ENCODE measurements at places on chromosomes 1 and 21.

DNA sequence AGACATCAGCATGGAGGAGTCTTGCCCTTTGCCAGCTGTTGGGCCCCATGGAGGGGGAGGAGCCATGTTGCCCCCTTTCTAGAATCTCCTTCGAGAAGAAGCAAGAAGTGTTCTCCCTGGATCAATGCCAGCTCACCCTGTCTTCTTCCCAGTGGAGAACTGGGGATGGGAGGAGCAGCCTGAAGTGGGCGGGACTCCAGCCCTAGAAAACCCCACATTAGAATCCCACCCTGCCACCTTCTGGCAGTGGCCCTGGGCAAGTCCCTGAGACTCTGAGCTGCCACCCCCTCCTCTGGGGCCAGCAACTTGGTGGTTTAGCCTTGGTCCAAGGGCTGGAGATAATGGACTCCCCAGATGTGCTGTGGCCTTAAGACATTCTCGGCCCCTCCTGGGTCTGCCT lies 51.7 kb downstream of the PAX7 start:
- no peak for DNase-seq

DNA sequence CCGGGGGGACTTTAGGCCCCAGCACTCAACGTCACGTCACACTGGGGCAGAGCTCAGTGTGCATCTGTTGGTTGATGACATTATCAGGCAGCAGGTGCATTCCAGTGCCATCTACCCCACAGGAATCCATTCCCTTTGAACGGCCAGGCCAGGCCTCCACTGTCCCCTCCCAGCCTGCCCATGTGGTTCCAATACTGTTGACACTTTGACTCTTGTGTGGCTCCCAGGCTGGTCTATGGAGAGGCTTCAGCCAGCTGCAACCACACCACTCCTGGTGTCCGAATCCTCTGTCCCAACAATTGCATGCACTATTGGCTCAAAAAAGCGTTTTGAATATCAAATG lies 92.0 kb upstream of the SIM2 start:
- no peak for DNase-seq

GRCh38 chr1:173295391-173295790 lies 88.3 kb upstream of the TNFSF4 start:
- no peak for DNase-seq

GRCh38 chr1:106910798-106911197 lies 145.7 kb upstream of the PRMT6 start:
- DNase-seq, result no peak

DNA sequence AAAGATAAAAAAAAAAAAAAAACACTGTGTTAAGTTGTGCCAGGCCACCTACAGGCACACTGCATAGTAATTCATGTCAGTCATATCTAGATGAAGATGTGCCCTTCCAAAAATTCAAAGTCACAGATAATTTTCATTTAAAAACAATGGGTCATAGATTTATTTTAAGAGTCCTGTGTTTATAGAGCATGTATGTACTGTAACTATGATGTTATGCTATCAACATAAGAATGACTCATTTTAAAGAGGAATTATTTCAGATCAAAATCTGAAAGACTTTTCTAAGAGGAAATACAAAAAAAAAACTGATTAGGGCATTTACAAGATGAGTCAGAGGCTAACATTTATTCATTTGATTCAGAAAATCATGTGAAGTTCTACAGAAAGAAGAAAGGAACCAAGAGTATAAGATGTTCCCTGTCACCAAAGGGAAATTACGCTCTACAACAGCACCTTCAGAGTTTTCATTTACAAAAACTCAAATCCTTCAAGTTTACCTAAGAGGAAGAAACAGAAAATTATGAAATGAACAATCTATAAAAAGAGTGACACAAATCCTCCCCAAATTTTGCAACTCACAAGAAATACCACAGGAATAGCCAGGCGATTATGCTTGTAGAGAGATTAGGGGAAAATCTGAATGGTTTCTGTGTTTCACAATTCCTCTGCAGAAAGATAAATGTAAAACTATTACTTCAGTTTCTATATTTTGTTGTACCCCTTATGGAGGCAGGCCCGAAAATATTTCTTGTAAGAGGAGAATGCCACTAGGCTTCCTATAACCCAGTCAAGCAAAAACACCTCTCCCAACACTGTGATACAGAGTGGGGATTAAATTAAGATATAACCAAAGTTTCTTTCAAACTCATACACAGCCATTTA lies 13.8 kb downstream of the TP53BP2 start:
- no peak for DNase-seq

- peak; percentile 61 for DNase-seq
Measured at GRCh38 chr1:31422505-31423319, 9.7 kb downstream of the SERINC2 start.

DNA sequence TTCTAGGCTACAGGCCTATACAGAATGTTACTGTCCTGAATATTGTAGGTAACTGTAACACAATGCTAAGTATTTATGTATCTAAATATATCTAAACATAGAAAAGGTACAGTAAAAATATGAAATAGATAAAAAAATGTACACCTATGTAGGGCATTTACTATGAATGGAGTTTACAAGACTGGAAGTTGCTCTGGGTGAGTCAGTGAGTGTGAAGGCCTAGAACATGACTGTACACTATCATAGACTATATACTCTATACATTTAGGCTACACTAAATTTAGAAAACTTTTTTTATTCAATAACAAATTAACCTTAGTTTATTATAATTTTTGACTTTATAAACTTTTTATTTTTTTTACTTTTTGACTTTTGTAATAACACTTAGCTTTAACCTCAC lies 136.9 kb downstream of the DUSP10 start:
- DNase-seq, result no peak

- no peak for DNase-seq
Measured at GRCh38 chr21:36229181-36229580, 72.6 kb downstream of the DOP1B start.

- no peak for DNase-seq
Measured at GRCh38 chr1:16143566-16144324, 12.1 kb downstream of the EPHA2 start.

DNA sequence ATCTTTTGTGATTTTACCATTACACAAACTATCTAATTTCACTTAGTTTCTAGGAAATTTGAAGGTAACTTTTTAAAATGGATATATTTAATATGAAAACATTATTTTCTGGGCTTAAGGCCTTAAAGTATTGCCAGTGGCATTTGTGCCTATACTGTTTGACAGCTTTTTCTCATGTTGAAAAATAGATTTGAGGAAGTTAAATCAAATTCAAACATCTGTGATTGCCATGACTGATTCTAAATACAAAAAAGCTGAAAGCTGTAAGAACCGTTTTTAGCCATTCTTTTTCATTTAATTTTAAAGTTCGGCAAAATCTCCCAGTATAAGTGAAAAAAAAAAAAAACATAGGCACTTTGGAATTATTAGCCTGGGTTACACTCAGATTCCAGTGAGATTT lies 301.1 kb downstream of the DPYD start:
- no peak for DNase-seq

DNA sequence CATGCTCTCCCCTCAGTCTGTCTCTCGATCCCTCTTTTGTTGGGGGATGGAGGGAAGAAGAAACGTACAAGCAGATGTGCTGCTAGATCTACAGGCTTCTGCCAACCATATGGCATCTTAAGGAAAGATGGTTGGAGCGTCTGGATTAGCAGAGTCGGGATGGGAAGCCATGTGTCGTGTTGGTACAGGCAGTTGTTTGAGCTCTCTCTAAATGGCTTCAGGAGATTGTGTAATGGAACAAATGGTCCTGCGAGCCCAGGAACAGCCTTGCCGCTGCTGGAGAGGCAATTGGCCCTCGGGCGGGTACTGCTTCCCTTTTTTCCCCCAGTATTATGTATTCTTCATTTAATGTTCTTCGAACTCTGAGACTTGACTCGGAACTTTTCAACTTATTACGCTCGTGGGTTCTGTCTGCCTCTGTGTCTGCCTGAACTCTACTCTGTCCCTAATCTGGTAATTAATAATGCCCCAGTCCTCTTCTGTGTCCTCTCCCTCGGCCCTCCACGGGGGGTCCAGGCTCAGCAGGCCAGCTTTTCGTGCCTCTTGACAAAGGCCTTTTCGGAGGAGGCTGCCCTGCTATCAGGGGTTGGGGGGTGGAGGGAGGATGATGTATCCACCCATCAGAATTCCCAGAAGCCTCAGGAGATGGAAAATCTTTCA lies 215.3 kb downstream of the SDCCAG8 start:
- DNase-seq, result no peak

DNA sequence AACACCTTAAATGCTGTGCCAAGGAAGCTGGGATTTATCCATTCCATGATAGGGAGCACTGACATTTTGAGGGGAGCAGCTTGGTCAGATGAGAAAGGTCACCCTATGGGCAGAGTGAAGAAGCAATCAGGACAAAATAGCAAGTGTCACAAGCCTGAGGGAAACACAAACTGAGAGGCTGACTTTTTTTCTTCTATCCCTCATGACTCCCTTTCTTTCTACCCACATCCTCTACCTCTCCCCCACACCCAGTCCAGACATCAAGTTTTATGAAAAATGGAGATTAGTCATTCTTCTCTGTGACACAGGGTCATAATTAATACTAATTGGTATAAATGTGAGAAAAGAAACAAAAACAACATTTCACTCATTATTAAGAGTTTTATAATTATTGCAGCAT lies 103.1 kb downstream of the SLC25A24 start:
- DNase-seq, result no peak

- DNase-seq, result no peak
Measured at GRCh38 chr1:39361446-39361845, 130.0 kb upstream of the BMP8A start.

DNA sequence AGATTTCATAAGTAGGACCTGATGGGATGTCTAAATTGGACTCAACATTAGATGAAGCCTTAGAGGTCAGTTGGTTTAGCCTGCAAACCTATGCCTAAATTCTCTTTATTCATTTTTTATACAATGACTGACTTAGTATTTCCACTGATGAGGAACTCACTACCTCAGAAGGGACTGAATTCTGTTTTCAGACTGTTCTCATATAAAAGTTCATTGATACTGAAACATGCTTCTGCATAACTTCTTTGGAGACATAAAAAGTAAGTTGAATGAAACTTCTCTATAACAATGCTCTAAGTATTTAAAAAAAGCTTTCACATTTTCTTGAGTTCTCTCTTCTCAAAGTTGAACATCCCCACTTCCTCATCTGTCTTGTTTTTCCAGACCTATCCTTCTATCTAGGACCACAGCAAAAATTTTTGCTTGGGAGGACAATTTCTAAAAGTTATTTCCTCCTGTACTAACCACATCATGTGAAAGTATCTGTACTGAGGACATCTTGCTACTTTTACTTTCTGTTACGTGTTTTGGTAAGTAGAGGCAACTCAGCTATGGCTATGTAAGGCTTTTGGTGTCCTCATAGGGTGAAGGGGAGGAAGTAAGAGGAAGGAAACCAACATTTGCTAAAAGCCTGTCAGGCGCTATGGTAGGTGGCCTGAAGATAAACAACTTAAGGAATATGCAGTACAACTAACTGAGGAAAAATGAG lies 64.1 kb downstream of the USP24 start:
- no peak for DNase-seq

DNA sequence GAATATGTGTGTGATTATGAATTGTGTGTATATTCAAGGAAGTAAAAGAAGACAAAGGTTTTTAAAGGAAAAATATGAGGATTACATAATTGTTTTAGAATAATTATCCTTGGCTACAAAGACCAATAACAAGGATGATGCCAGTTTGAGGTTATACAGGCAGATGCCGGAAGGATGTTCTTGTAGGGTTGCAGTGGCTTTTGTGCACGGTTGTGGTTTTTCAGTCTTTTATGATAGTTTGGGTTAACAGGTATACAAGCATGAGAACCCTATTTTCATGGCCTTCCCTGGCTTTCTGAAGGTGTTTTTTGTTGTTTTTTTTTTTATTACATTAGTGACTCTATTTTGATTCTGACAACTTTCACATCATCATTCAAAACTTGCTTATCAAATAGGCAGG lies 4.9 kb downstream of the CR2 start:
- no peak for DNase-seq

- DNase-seq, result no peak
Measured at GRCh38 chr1:83508485-83509151, 490.3 kb downstream of the TTLL7 start.

DNA sequence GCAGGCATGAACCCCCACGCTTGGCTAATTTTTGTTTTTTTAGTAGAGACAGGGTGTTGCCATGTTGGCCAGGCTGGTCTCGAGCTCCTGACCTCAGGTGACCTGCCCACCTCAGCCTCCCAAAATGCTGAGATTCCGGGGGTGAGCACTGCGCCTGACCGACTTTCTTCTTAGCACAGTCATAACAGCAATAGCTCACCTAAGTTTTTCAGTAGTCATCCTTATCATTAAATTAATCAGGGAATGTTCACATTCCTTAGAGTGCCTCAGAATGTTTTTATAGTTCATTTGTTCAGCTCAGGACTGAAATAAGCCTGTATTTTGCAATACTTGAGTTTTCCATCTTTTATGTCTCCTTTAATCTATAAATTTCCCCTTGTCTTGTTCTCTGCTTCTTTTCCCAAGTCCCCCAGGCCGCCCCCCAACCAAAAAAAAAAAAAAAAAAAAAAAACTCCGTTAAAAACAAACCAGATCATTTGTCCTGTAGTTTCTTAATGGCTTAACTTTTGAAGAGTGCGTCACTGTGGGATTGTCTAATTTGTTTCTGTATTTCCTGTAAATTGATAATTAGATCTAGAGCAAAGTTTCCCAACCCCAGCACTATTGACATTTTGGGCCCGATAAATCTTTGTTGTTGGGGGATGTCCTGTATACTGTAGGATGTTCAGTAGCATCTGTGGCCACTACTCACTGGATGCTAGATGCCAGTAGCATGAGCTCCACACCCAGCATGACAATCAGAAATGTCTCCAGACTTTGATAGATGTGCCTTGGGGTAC lies 120.7 kb downstream of the ITSN1 start:
- no peak for DNase-seq

GRCh38 chr21:39315603-39316445 lies 2.4 kb upstream of the BRWD1 start:
- DNase-seq, result no peak

- DNase-seq, result no peak
Measured at GRCh38 chr1:203096566-203096965, 10.8 kb upstream of the MYOG start.
